Hindlimb muscle (tissue), 1 donor: ENCODE measurements at places on chromosomes 12 and 14. TPM values are rescaled to one million over a fixed set of nuclear protein-coding genes. Genes with fewer than 3 reads are reported as not detected.

- no peak for DNase-seq
Measured at GRCh38 chr12:13695781-13696180, 285.6 kb downstream of the GRIN2B start.

DNA sequence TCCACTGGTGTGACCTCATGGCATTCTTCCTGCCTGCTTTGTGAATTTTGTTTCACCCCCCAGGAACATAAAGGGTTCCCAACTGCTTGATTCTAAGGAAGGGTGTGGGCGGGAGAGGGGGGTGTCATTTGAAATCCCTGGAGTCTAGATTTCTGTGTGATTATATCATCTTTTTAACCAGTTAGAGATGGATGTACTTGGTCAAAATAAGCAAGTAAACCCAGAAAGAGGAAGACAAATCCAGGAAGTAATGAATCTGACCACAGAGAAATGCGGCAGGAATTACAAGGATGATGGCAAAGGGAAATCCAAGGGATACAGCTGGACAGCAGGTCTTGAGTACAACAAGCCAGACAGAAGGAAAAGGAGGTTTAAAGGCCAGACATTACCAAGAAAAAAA lies 38.9 kb downstream of the DMAC2L start:
- DNase-seq: no peak

DNA sequence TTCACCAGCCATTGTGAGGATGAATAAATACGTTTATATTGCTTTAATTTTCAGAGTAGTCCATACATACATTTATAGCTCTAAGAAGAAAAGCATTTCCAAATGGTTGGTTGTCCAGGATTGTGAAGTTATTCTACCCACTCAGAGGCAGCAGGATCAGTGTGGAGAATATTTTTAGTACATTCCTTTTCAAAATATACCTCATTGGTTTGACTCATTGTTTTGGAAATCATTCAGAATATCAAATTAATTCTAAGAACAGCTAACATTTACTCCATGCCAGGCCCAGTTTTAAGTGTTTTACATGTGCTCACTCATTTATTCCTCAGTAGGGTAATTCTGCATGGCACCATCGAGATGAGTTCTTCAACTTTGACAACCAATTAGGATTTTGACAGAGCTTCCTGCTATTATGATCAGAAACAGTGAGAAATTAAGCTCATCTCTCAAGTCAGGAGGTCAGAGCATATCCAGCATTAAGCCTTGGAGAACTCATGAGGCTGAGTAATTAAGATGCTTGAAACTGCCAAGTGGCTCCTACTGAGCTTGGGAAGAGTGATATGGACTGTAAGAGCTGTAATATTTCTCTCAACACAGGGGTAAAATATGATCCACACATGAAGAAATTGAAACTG lies 153.3 kb upstream of the CLEC14A start:
- no peak for DNase-seq

DNA sequence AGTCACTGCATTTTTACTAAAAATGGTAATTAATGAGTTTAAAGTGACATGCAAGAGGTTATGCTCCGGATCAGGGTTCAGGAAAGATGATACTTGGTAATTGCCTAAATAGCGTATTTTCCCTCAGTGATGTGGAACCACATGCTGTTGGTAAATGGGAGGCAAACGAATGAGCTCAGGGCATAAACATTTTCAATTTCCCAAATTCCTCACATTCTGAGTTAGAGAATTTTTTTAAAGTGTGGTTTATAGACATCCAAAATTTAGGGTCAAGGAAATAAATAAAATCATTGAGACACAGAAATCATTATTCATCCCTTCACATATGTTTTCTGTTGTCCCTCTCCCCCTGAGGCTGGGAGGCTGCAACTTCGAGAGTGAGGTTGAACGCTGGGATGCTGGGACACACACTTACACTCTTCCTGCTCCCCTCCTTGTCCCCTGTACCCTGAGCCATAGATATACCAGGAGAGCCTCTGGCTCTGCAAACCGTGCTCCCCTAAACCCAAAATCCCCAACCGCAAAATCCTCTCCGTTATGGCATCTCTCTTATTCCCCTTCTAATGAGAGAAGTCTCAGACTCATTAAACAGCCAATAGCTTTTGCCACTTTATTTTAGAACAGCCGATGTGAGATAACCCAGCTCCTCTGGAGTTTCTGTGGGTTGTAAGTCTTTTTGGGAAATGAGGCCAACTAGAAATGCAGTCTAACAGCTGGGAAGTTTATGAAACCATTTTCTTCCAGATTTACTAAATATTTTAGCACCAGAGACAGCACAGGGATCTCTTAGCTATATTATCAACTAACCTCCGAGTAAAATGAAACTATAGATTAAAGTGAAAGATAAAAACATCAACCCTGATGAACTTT lies 21.4 kb upstream of the ADGRD1 start:
- DNase-seq: no peak

DNA sequence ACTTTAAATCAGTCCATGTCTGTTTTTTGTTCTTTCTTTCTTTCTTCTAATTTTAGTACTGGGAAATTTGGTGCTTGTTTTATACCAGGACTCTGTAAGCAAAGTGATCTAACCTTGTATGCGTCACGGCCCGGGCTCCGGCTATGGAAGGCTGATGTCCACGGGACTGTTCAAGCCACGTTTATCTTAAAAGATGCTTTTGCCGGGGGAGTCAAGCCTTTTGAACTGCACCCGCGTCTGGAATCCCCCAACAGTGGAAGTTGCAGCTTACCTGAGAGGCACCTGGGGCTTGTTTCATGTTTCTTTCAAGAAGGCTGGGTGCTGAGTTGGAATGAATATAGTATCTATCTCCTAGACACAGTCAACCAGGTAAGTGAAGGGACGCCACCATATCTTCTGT lies 62.2 kb downstream of the TECPR2 start:
- no peak for DNase-seq

DNA sequence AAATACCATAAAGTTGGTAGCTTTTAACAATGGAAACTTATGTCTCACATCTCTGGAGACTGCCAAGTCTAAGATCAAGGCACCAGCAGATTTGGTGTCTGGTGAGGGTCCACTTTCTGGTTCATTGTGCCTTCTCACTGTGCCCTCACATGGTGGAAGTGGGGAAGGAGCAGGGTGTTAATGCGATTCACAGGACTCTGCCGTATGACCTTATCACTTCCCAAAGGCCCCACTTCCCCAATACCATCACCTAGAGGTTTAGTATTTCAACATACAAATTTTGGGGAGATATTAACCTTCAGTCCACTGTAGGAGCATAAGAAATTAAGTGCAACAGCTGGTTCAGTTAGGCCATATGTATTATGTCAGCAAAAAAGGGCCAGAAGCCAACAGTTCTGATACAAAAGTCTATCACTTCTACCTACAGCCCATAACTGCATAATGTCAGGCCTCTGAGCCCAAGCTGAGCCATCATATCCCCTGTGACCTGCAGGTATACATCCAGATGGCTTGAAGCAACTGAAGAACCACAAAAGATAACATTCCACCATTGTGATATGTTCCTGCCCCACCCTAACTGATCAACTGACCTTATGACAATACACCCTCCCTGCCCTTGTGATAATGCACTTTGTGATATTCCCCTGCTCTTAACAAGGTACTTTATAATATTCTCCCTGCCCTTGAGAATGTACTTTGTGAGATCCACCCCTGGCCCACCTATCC lies 24.7 kb downstream of the DDHD1 start:
- no peak for DNase-seq

GRCh38 chr12:48629541-48629940 lies 52.5 kb downstream of the KANSL2 start:
- DNase-seq: no peak

DNA sequence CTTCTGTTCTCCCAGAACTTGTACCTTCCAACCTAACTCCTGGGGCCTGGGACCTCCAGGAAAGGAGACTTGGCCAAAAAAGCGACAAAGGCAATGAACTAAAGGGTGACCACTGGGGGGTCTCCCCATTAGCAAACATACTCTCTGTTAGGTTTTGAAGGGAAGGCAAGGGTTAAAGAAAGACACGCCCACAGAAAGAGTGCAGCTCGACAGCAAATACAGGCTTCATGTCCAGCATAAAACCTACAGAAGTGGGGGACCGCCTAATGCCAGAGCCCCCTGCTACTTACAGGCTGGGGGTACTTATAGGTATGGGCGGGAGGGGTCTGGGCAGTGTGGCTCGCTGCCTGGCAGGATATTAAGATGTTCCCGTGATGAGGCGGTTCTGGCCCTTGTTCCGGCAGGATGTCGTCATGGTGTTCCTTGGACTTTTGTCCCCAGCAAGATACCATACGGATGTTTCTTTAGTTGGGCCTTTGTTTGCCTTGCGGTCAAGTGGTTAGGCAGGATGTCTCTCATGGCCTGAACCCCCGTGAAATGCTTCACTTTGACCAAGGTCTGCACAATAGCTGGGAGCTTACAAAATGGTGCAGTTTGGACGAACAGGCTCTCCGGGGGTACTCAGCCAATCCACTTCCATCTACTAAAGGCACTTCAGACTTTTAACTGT lies 53.4 kb downstream of the PRMT8 start:
- DNase-seq: no peak

DNA sequence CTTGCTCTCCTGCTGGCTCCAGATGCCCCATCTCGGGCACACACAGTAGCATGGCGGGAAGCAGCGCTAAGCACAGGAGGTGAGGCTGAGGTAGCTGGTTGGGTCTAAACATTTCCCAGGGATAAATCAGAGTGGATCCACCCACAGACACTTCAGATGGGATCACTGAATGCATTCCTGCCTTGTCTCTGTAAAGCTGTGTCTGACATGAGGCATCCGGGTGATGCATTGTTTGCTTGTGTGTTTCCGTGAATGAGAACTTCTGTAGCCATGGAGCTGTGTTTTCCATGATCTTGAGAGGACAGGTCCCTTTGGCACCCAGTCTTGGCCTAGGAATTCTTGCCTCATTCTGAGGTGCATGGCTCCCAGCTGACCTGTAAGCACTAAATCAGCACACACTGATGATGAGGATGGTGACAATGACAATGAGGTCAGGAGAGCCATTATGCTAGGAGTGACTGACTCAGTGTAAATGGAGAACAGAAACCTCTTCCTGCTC lies 6.7 kb upstream of the KRT75 start:
- DNase-seq: no peak

GRCh38 chr12:7555752-7556151 lies 52.2 kb upstream of the CD163 start:
- DNase-seq: no peak

Gene FAM216A
- 13.9 TPM for polyA plus RNA-seq

Gene DEPDC4
- 2.3 TPM for polyA plus RNA-seq

Gene MAP3K9
- polyA plus RNA-seq: 0.19 TPM

Gene KLRC2
- not detected for polyA plus RNA-seq

Gene KRT75
- not detected for polyA plus RNA-seq

Gene TPPP2
- 0.72 TPM for polyA plus RNA-seq

Gene MARCHF9
- 9.6 TPM for polyA plus RNA-seq
